ENCODE measurements at places on chromosomes 2 and 18.

- DNase-seq, result no peak
Measured at GRCh38 chr2:44371445-44371844, 9.7 kb downstream of the CAMKMT start.

DNA sequence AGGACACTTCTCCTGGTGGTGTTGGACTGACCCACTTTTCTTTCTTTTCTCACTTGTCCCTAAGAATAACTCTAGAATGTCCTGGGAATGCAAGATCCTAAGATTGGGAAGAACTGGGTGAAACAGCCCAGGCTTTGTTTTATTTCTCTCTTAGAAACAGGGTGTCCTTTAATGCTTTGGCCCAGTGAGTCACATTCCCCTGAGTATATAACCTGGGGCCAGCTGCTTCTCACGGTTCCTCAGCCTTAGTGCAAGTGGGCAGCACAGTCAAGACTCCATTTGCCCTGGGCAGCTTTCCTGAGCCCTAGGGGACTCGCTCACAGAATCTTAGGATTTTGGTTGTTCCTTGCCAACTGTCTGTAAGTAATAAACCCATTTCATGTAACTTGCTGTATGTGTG lies 355.0 kb downstream of the DSC3 start:
- DNase-seq, result no peak

- no peak for DNase-seq
Measured at GRCh38 chr2:25566094-25566493, 107.3 kb downstream of the DTNB start.

DNA sequence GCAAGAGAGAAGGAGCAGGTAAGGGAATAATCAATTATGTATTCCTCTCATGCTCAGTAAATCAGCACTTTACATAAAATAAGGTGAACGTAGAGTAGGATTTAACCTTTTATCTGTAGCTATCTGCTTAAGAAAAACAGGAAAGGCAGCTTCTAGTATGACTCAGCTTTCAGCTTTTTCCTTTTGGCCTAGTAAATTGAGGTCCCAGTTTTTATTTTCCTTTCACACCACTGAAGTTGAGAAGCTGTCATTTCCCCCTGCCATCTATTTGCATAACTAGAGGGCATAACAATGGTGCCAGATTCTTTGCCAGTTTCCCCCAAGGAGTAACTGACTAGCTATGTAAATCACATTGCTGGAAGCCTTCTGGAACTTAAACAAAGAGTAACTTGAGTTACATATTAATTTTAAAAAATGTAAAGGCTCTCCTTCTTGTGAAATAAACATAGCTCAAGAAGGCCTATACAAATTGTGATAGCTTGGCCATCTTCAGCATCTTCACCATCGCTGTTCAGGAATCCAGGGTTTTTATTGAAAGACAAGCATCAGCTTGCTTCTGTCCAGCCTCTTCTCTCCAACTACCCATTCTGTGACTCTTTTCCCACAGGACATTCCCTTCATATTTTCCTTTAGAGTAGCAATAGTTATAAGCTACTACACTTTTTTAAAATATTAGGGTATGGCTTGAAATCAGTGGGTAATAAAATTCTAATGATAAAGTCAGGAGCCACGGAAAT lies 97.0 kb downstream of the KYNU start:
- no peak for DNase-seq

- no peak for DNase-seq
Measured at GRCh38 chr18:551404-552061, 28.6 kb upstream of the CETN1 start.

GRCh38 chr2:101401906-101402305 lies 14.6 kb upstream of the CREG2 start:
- no peak for DNase-seq

DNA sequence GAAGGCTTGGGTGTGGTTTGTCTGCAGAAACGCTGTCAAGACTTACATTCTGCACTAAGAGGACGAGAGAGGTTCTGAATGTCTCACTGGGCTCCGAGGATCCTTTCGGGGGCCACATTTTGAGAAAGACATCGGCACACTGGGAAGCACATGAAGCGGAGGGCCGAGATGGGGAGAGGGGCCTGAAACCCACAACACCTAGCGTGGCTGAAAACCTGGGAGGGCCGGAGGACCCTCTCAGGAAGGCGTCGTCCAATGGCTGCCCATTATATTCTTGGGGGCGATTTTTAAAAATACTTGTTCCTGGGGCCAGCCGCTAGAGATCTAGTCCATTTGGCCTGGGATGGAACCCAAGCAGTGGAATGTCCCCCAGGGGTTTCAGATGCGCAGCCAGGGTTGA lies 229.6 kb downstream of the GBX2 start:
- DNase-seq, result no peak

- DNase-seq, result no peak
Measured at GRCh38 chr18:8858888-8859511, 153.6 kb downstream of the MTCL1 start.

GRCh38 chr2:230735884-230736283 lies 23.2 kb downstream of the CAB39 start:
- no peak for DNase-seq

DNA sequence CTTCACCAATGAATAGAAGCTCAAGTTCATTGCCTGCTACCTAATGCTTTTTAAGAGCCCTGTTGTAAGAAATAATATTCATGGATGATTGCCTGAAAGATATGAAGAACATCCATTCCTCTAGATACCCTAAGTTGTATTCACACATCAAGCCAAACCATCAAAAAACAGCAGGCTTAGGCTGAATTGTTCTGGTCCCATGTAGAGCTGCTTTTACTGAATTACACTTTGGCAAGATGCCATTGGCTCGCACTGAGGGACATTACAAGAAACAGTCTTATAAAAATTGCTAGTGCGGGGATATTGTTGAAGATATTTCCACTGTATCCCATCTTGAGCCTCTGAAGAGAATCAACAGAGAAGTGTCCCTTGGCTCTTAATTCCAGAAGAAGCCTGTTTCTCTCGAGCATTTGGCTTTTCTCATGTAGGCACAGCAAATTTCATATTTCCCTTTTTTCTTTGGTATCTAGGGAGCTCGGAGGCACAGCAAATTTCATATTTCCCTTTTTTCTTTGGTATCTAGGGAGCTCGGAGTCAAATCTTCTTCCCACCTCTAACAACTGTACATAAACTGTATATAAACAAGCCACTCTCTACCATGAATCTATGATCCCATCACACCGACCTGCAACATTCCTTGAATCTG lies 107.5 kb downstream of the COLEC12 start:
- DNase-seq, result no peak

Measured in activated CD4-positive, CD25-positive, alpha-beta regulatory T cell treated with anti-CD3 and anti-CD28 coated beads, Interleukin-2, amount 50 U/mL, for 72 hours (primary cell).